ENCODE measurements at places on chromosomes 1 and 21. TPM values are rescaled to one million over a fixed set of nuclear protein-coding genes. Genes with fewer than 3 reads are reported as not detected.

The FLG2 gene
- total RNA-seq: not detected

The DCST1 gene
- total RNA-seq: not detected

The GNAT2 gene
- total RNA-seq: not detected

The RAB3B gene
- total RNA-seq: 5.1 TPM

The TRPM2 gene
- 7.0 TPM for total RNA-seq

The OR2T11 gene
- not detected for total RNA-seq

The TMPRSS2 gene
- total RNA-seq: not detected

Data from A549 treated with CORT108297 at 1 μM for 4 hours (cell line).